ENCODE measurements at places on chromosomes 12 and 14.

- DNase-seq, result no peak
These were observed 1.7 kb upstream of the ANKRD33 start for GRCh38 chr12:51886021-51886710.

DNA sequence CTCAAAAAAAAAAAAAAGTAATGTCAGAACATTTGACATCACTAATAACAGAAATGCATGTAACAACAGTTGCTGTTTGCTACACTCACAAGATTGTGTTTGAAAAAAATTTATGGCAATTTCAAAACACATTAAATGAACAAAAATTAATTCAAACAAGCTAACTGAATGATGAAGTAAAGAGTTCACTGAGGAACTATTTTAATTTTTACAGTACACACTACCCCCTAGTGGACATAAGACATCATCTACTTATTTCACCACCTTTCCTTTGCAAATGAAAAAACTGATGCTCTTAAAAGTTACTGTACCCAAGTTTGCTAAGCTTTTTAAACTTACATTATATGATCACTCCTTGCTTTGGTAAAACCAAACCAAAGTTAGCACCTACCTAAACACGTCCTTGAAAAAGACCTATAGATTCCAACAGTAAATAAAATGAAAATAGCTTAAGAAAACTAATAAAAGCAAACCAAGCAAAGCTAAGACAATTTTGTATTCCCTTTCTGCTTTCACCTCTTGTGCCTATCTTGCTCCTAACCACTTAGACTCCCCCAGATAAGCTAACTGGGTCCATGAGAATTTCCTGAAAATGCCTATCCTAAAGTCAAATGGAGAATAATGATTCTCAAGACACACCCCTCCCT lies 22.2 kb downstream of the UBE2N start:
- DNase-seq, result no peak

- no peak for DNase-seq
These were observed 6.6 kb upstream of the ACADS start for GRCh38 chr12:120719072-120719471.

GRCh38 chr14:54654605-54655004 lies 87.7 kb downstream of the SAMD4A start:
- DNase-seq, result no peak

- no peak for DNase-seq
These were observed 638.3 kb upstream of the TBX3 start for GRCh38 chr12:115322275-115322674.

DNA sequence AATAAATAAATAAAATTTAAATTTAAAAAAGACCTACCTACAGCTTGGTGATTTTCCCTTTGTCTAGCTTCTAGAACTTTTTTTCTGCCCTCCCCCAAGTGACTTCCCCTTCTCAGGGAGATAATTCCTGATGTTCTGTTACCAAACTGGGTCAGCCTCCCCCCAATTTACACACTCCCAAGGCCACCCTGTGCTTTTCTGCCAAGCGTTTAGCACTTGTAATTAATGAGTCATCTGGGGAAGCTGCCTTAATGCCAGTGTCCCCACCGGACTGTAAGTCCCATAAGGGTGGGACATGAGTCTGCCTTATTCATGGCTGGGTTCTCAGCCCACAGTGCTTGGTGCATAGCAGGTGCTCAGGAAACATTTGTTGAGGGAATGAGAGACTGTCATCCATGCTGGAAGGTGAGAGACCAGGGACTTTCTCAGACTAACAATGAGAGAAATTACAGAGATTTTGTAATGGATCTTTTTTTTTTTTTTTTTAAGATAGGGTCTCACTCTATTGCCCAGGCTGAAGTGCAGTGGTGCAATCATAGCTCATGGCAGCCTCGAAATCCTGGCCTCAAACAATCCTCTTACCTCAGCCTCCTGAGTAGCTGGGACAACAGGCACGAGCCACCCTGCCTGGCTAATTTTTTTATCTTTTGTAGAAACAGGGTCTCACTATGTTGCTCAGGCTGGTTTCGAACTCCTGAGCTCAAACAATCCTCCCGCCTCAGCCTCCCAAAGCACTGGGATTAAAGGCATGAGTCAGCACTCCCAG lies 106.8 kb downstream of the PHETA1 start:
- no peak for DNase-seq

DNA sequence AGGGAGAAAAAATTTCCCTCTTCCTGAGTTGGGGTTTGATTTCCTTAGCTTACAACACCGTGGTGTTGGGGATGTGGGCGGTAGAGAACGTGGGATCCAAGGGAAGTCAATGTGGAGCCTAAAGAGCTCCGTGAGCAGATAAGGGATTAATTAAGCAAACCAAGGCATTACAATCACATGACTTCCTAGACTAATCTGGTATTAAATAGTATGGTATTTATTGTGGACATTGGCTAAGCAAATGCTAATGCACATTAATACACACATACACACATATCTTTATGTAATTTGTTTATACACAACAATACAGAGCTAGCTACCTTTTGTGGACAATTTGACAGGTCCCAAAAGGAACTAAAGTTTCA lies 791 bp upstream of the RNF41 start:
- DNase-seq, result no peak

GRCh38 chr12:19671695-19672094 lies 232.4 kb downstream of the AEBP2 start:
- DNase-seq, result no peak

- DNase-seq, result no peak
These were observed 727.6 kb downstream of the DIO2 start for GRCh38 chr14:79483477-79484388.

DNA sequence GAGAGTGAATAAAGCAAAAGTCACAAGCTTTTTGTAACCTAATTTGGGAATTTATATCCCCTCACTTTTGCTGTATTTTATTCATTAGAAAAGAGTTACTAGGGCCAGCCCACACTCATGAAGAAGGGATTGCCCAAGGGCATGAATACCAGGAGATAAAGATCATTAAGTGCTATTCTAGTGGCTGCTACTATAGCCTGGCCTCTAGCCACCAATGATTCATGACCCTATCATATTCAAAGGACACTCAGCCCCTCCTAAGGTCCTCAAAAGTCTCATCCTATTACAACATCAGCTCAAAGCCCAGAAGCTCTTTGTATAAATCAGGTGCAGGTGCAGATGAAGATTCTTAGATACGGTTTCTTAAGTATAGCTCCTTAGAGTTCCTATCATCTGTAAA lies 518.1 kb downstream of the TRHDE start:
- DNase-seq, result no peak

DNA sequence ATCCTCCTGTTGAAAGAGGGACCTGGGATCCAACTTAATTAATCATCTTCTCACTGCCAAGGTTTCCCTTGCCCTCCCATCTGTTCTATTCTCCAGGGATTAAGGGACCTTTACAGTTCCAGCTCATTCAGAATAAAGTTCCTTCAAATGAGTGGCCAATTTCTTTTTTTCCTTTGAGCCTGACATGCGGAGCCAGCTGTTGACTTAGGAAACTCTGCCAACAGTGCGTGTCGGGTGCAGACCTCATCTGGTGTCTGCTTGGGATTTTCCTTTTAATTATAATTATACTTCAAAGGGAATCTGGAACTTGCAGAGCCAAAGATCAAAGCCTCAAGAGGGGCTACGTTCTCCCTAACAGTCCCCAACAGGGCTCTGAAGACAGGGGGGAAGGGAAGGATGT lies 64.8 kb downstream of the CCDC60 start:
- no peak for DNase-seq

GRCh38 chr14:51871846-51872245 lies 11.4 kb downstream of the GNG2 start:
- DNase-seq, result no peak

DNA sequence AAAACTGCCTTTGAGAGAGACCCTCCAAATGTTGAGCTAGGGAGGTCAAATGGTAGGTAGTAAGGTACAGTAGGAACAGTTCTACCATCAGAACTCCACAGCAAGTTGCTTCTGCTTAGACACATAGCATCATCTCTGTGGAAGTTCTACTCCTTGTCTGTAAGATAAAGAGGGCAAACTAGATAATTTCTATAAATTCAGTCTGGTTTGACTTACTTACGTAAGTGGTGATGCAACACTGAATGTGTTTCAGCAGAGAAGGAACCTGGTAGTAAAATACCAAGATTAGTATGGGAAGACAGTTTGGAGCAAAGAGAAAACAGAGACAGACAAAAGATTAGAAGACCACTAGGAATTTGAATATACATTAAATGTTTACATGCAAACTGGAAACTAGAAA lies 42.0 kb downstream of the KITLG start:
- no peak for DNase-seq

DNA sequence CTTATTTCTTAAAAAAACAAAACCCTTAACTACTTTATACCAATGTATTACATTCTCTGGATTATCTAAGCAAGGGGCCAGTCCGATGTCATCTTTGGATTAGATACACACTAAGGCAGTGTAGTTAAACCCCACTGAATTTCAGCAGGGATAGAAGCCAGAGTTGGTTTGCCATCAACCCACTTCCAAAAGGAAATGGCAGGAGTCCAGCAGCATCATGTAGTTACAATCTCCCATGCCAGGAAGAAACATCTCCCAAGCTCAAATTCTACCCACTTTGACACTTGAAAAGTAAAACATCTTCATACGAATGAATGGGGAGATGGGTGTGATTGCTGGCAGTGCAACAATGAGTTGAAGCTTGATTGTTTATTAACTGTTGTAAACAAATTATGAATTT lies 203.5 kb upstream of the PLXNC1 start:
- no peak for DNase-seq

DNA sequence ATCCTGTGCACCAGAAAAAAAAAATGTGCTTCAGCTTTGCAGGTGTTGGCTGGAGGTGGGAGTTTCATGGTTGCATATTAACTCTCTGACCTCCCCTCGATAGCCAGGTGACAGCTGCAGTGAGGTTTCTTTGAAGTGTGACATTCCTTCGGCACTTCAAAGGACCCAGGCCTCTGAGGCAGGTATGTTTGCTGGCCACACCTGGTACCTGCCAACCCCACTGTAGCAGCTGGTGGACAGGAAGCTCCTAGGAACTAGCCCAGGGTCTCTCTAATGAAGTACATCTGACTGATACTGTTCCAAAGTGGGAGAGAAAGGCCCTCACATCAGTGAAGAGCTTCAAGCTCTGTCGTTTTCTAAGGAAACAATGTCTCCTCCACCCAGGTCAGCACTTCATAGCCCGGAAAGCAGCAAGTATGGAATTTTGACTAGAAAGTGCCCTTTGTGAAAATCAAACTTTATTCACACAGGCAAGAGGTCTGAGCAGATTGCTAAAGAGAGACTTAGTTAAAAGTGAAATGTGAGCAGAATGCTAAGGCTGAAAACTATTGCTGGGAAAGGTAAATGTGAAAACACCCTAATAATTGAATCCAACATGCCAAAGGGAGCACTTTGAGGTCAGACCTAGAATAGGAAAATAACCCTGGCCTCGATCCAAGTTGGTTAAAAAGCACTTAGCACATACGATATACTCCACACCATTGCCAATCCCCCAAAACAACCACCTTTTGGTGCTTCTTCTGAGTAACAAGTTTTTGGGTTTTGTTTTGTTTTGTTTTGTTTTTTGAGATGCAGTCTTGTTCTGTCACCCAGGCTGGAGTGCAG lies 71.3 kb downstream of the PHLDA1 start:
- DNase-seq, result no peak

- DNase-seq, result no peak
These were observed 176.7 kb downstream of the PAH start for GRCh38 chr12:102740141-102740955.

DNA sequence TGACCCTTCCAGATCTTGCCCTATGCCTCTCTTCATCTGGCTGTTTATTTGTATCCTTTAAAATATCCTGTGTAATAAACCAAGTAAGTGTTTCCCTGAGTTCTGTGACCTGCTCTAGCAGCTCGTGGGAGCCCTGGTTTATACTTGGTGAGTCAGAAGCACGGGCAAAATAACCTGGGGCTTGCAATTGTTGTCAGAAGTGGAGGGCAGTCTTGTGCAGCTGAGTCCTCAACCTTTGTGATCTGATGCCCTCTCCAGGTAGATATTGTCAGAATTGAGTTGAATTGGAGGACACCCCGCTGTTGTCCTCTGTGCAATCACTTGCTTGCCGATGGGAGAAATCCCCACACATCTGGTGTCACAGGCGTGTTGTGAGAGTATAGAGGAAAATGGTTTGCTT lies 62.5 kb upstream of the PRICKLE1 start:
- DNase-seq, result no peak

DNA sequence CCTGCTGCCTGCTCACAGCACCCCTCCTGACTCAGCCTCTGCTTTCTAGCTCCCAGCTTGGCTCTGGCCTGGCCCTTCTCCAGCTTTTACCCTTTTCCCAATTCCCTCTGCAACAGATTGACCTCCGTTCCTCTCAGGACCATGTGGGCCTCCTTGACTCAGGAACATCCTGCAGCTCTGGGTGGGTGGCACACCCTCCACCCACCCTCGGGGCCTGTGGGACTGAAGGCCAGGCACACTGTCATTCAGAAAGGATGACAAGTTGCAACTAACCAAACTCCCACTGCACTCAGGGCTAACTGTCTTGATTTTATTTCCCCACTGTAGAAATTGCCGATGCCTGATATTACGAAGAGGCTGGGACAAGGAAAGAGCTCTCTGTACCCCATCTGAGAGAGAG lies 59.4 kb downstream of the HELB start:
- no peak for DNase-seq

DNA sequence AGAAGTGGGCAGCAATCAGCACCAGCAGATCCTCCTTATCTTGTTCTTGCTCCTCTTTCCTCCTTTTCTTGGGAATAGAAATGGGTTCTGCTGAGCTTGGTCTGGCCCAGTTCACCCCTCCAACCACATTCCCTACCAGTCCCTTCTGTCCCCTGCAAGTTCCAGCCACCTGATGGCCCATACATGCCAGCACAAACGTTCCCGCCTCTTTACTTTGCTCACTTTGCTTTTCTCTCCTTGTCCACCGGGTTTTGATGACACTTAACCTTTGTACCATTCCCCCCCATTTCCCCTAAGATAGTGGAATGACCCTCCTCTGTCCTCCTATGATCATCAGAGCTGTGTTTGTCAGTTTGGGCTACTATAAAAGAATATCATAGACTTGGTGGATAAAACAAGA lies 23.4 kb upstream of the EML1 start:
- DNase-seq, result no peak

DNA sequence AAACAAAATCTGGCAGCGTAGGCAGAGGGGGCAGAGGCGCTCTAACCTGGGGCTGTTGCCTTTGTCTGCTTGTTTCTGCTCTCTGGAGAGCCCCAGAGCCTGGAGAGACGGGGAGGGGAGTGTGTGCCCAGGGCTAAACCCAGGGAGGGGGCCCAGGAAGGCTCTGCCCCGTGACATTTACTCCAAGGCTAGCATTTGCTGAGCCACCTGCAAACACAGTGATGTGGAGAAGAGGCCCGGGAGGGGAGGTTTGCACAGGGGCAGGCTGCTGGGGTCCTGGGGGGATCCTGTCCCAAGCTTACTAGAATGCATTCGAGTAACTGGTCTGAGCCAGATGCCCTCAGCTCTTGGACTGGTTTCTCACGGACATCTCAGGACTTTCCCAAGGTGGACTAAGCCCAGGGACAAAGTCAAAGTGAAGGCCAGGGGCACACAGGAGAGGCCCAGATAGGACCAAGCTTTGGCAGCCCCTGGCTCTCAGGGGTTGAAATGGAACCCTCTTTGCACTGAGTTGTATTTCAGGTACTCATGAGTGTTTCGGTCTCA lies 12.0 kb downstream of the MEG3 start:
- no peak for DNase-seq

- no peak for DNase-seq
These were observed 38.7 kb downstream of the MAP1LC3B2 start for GRCh38 chr12:116597886-116598285.

GRCh38 chr14:81582420-81582819 lies 48.8 kb upstream of the SEL1L start:
- no peak for DNase-seq

- no peak for DNase-seq
These were observed 4.4 kb downstream of the MSRB3 start for GRCh38 chr12:65282840-65283239.

GRCh38 chr14:29601616-29602015 lies 326.0 kb downstream of the PRKD1 start:
- DNase-seq, result no peak
